ENCODE measurements at places on chromosomes 3 and 15. TPM values are rescaled to one million over a fixed set of nuclear protein-coding genes. Genes with fewer than 3 reads are reported as not detected.

Gene PLCH1
- 5.6 TPM for total RNA-seq

Gene MEIS2
- 22.0 TPM for total RNA-seq

Gene SPSB4
- total RNA-seq, result 0.52 TPM

Gene AADACL2
- total RNA-seq, result not detected

Gene TMEM202
- total RNA-seq, result not detected

Gene KBTBD13
- not detected for total RNA-seq

Gene ATP8B4
- not detected for total RNA-seq

Gene GUCA1C
- total RNA-seq, result not detected

Gene QRICH1
- 88.8 TPM for total RNA-seq

Gene DHX36
- 13.9 TPM for total RNA-seq

Gene FSIP1
- total RNA-seq, result not detected

Gene ACTC1
- total RNA-seq, result not detected

Gene ACAD11
- 9.9 TPM for total RNA-seq

Gene C3orf52
- 8.8 TPM for total RNA-seq

Gene GOLGA6A
- total RNA-seq, result 1.0 TPM

Gene SLC24A5
- total RNA-seq, result not detected

Gene QTRT2
- 31.2 TPM for total RNA-seq

Gene ROPN1
- total RNA-seq, result not detected

Gene TPRG1
- total RNA-seq, result 0.81 TPM

Gene FBXL22
- not detected for total RNA-seq

Gene STRIT1
- not detected for total RNA-seq

Gene PRTG
- total RNA-seq, result 29.2 TPM

Gene C3orf20
- total RNA-seq, result not detected

Gene TMOD2
- 0.71 TPM for total RNA-seq

Gene SAXO2
- total RNA-seq, result not detected

Gene UBAP1L
- not detected for total RNA-seq

Gene SLC28A1
- not detected for total RNA-seq

Gene GALNT15
- not detected for total RNA-seq

Gene TMEM207
- not detected for total RNA-seq

Gene CCR2
- not detected for total RNA-seq

Gene ZIC1
- total RNA-seq, result not detected

Gene IL17RB
- total RNA-seq, result 2.7 TPM

Gene GATA2
- not detected for total RNA-seq

Gene ADAMTSL3
- 4.5 TPM for total RNA-seq

Gene FMN1
- total RNA-seq, result 1.4 TPM

Gene XYLB
- 3.2 TPM for total RNA-seq

Gene SAMD7
- not detected for total RNA-seq

Gene THUMPD3
- 25.7 TPM for total RNA-seq

Gene SLC9C1
- not detected for total RNA-seq

Gene COLQ
- total RNA-seq, result not detected

Gene CRABP1
- not detected for total RNA-seq

Gene ITGA11
- not detected for total RNA-seq

Gene CPA3
- not detected for total RNA-seq

Gene TTC21A
- 0.96 TPM for total RNA-seq

Gene USP8
- total RNA-seq, result 34.2 TPM

Gene KLHL6
- total RNA-seq, result not detected

Gene ZNF502
- total RNA-seq, result not detected

Gene GOLGA6D
- total RNA-seq, result not detected

Gene CADM2
- not detected for total RNA-seq

Gene FES
- not detected for total RNA-seq

Gene DPPA2
- total RNA-seq, result 0.51 TPM

Gene MAGI1
- 1.3 TPM for total RNA-seq

Gene CEMIP
- total RNA-seq, result not detected

Gene SCAANT1
- not detected for total RNA-seq

Gene GOLGA6L7
- total RNA-seq, result not detected

Gene SEC22C
- total RNA-seq, result 44.1 TPM

All from Caki2 (cell line).